ENCODE measurements at places on chromosomes 1 and 21. TPM values are rescaled to one million over a fixed set of nuclear protein-coding genes. Genes with fewer than 3 reads are reported as not detected.
A peak's percentile ranks its signal among the peaks of the same experiment; 100 is the strongest.

The BLACAT1 gene
- total RNA-seq, result 0.83 TPM

The UBASH3A gene
- 80.2 TPM for total RNA-seq

DNA sequence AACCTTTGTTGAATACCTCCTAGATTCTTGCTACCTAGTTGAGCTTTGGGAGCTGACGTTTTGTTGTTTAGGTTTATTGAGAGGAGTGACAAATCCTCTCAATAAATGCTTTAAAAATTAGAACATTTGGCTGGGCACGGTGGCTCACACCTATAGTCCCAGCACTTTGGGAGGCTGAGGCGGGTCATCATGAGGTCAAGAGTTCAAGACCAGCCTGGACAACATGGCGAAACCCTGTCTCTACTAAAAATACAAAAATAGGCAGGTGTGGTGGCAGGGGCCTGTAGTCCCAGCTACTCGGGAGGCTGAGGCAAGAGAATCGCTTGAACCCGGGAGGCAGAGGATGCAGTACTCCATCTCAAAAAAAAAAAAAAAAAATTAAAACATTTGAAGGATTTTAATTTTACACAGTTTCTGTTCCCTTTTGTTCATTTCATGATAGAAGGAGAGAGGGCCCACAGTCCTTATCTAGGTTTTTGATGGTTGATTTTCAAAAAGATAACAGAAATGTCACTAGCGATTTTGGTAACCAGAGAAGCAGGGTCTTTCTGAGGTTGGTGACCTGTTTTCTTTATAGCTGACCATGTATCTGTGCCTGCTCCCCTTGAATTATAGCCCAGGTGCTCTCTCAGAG, 44.2 kb upstream of the PIGV start:
- H3K27me3 ChIP-seq, result no peaks in the 10 kb centered on the region
- H3K4me1 ChIP-seq, result peaks cover 62% of the 10 kb centered on the region
- no peak for DNase-seq
- peaks cover 59% of the 10 kb centered on the region for H3K36me3 ChIP-seq

DNA sequence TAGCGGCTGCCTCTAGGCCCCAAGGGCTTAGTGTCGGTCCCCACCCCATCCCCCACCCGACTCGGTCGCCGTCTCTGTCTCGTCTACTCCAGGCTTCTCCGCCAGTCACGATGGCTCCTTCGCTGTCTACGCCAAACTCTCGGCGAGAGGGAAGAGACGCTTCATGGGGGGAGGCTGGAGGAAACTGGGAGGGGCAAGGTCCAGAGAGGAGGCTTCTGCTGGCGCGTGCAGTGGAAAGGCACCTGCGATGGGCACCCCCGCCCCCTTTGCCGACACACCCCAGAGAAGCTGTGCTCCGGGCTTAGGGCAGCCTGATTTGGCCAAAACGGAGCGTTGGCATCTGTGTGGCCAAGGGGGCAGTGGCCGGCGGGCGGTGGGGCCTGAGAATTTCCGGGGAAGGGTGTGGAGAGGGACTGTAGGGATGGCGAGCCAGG, 1.2 kb upstream of the CSMD2 start:
- no peak overlapping the region for H3K27ac ChIP-seq
- H3K36me3 ChIP-seq, result no peaks in the 10 kb centered on the region
- peaks cover 80% of the 10 kb centered on the region for H3K27me3 ChIP-seq
- no peak overlapping the region for H3K4me3 ChIP-seq
- DNase-seq, result no peak

The PLPPR4 gene
- total RNA-seq, result not detected

- no peak overlapping the region for H3K27ac ChIP-seq
- H3K4me3 ChIP-seq, result no peak overlapping the region
- peaks cover 25% of the 10 kb centered on the region for H3K27me3 ChIP-seq
- no peaks in the 10 kb centered on the region for H3K4me1 ChIP-seq
- H3K36me3 ChIP-seq, result no peaks in the 10 kb centered on the region
These were observed 174.3 kb downstream of the SETD4 start for GRCh38 chr21:35885942-35886541.

- H3K4me3 ChIP-seq, result peak within 1 kb of the TSS; percentile 92
- H3K27ac ChIP-seq, result peak within 1 kb of the TSS; percentile 97
- H3K4me1 ChIP-seq, result peaks cover 27% of the 10 kb centered on the region
- H3K36me3 ChIP-seq, result peaks cover 2% of the 10 kb centered on the region
- peaks cover 17% of the 10 kb centered on the region for H3K27me3 ChIP-seq
- peak; percentile 83 for DNase-seq
These were observed at the start of gene MAPKAPK2 for GRCh38 chr1:206684478-206685333. MAPKAPK2 (plus strand) TSS chr1:206684905; CDS start chr1:206685230, 325 bp downstream.

DNA sequence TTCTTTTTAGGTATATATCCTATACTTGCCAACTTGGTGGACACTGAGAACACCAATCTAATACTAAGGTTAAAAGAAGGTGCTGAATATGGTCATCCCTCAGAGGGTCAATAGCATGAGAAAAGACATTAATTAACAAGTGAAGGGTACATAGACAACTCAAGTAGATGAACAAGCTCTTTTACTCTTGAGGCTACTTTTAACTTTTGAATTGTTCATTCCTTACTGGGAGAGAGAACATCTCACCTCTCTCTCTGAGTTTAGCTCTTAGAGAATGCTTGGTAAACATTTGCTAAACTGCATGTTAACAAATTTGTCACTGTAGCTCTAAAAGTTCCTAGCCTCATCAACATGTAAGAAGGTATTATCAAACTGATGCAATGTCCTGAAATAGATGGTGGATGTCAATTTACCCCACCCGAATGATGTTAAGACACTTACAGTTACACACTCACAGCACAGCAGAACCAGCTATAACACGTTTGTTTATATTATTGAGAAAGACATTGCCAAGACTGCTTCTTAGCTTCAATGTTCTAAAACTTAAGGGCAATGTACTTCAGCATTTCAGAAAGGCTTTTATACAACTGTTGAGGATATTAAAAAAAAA, 35.9 kb downstream of the HEATR1 start:
- peaks cover 11% of the 10 kb centered on the region for H3K36me3 ChIP-seq
- DNase-seq, result no peak
- no peaks in the 10 kb centered on the region for H3K27me3 ChIP-seq
- no peak overlapping the region for H3K27ac ChIP-seq

Data from activated naive CD8-positive, alpha-beta T cell treated with anti-CD3 and anti-CD28 coated beads, Interleukin-2, amount 10 ng/mL, durations not matched to agents 7 days and 5 days (primary cell).